Effector CD4-positive, alpha-beta T cell (primary cell): ENCODE measurements at places on chromosomes 3 and 15.

- DNase-seq = no peak
Observed at GRCh38 chr3:89859757-89860156, 752.3 kb downstream of the EPHA3 start.

- DNase-seq = no peak
Observed at GRCh38 chr3:123781138-123781537, 103.0 kb downstream of the MYLK start.

- DNase-seq = no peak
Observed at GRCh38 chr15:90209591-90209990, 8.5 kb downstream of the SEMA4B start.

- no peak for DNase-seq
Observed at GRCh38 chr3:100697723-100698285, 11.5 kb upstream of the TFG start.

- DNase-seq = no peak
Observed at GRCh38 chr15:85763673-85764633, 30.8 kb downstream of the KLHL25 start.

DNA sequence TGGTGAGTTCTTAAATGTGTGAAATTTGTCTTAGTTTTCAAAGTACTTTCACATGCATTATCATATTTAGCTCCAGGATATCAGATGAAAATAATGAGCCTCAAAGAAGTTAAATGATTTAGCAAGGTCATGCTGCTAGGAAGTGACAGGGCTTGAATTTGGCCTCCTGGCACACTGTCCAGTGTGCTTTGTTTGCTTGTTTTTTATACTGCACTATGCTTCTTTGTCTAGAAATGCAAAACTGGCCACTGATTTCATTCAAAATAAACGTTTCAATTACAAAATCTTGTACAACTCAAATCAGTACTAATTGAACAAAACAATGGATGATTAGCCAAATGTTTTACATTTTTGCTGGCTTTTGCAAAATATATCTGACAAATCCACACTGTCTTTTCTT is 583.3 kb upstream of the CBLB start:
- no peak for DNase-seq

GRCh38 chr3:183911763-183912506 is 27.3 kb upstream of the PARL start:
- no peak for DNase-seq

DNA sequence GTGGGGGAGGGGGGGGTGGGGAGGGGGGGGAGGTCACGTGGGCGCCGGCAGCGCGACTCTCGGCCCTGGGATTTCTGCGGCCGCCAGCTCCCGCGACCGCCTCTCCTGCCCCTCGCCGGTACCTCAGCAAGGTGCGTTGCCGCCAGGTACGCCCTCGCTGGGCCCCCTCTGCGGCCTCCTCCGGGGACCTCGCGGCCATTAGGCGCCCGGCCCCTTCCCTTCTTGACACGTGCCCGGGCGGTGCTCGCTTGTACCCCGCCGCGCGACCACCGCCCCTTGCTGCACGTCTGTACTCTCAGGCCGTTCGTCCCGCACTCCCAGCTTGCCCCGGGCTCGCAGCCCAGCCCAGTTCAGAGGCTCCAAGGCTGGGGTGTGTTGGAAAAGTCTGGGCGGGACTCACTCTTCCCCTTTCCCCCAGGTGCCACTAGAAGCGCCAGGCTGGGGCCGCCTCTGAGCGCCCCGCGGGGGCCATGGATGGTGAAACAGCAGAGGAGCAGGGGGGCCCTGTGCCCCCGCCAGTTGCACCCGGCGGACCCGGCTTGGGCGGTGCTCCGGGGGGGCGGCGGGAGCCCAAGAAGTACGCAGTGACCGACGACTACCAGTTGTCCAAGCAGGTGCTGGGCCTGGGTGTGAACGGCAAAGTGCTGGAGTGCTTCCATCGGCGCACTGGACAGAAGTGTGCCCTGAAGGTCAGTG is at the start of gene MAPKAPK3:
Gene MAPKAPK3 (plus strand): TSS at position 56 of the 696 bp plus-strand sequence. CDS start 415 bp downstream, at position 471.
- peak; percentile 25 for DNase-seq

- DNase-seq = no peak
Observed at GRCh38 chr3:14289590-14290461, 111.2 kb downstream of the LSM3 start.

GRCh38 chr15:57747206-57747896 is 40.8 kb downstream of the POLR2M start:
- DNase-seq = no peak

- DNase-seq = no peak
Observed at GRCh38 chr15:88707771-88708654, 69.2 kb downstream of the ISG20 start.
